Psoas muscle (tissue), 8 donors: ENCODE measurements at places on chromosomes 7 and 10.

DNA sequence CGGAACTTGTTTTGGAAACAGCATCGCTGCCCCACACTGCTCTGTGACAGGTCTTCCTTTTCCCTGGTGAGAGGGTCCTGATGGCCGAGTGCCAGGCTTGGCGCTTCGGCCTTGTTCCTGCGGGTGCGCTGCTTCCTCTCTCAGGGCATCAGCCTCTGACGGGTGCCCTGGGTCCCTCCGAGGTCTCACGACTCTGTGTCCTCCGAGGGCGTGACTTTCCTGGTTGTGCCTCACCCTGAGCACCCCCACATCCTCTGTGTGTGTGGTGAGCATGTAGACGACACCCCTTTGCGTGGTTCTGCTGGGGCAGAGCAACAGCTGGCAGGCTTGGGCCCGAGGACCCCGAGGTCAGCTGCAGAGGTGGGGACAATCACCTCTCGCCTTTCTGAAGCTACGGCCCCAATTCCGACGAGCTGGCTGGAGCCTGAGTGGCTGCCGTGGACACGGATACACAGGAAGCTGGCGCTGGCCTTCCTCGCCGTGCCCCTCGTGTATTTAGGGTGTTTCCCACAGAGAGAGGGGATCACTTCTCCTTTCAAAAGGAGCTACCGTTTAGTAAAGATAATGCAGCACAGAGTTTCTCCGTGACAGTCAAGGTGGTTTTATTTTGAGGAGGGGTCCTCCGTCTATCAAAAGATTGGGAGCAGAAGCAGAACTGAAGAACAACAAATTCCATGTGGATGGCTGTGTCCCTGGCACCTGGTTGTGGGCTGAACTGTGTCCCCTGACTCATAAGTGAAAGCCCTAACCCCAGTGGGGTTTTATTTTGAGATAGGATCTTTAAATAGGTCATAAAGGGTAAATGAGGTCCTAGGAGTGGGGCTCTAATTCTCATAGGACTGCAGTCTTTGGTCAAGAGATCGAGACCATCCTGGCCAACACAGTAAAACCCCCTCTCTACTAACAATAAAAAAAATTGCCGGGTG lies 36.2 kb upstream of the PITRM1 start:
- DNase-seq = no peak

DNA sequence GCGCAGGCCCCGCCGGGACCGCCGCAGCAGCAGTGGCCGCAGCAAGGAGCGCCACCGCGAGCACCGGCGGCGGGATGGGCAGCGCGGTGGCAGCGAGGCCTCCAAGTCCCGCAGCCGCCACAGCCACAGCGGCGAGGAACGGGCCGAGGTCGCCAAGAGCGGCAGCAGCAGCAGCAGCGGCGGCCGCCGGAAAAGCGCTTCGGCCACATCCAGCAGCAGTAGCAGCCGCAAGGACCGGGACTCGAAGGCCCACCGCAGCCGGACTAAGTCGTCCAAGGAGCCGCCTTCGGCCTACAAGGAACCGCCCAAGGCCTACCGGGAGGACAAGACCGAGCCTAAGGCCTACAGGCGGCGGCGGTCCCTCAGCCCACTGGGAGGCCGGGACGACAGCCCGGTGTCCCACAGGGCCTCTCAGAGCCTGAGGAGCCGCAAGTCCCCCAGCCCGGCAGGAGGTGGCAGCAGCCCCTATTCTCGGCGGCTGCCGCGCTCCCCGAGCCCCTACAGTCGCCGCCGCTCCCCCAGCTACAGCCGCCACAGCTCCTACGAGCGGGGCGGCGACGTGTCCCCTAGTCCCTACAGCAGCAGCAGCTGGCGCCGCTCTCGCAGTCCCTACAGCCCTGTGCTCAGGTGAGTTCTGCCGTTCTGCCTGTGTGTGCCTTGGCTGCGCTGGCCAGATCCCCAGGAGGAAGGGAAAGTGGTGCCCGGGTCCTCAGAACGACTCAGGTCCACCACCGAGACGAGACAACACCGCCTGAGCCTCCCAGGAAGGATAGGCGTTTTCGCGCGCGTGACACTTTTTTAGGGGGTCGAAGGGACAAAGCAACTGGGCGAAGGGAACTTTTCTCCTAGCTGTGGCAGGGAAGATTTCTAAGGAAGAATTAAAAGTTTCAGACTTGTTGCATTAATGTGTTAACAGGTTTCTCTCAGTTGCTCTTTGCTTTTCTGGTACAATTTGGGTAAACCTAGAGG lies 1.5 kb downstream of the CDK13 start:
- DNase-seq = peak; percentile 82

DNA sequence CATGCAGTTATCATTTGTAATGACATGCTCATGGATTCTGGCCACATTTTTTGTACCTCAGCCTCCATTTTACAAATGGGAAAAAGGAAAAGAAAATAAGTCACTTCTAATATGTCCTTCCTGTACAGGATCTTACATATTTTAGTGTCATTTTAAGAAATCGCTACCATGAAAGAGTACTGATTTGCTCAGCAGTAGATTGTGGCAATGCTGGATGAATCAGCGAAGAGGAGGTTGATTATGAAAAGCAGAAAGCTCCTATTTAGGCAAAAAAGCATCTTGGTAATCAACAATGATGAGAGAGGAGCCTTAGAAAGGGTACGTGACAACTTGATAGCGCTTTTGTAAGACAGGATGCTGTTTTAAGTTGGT lies 522.9 kb downstream of the PARD3 start:
- DNase-seq = no peak

- DNase-seq = no peak
Measured at GRCh38 chr10:17836942-17837341, 27.8 kb downstream of the MRC1 start.

DNA sequence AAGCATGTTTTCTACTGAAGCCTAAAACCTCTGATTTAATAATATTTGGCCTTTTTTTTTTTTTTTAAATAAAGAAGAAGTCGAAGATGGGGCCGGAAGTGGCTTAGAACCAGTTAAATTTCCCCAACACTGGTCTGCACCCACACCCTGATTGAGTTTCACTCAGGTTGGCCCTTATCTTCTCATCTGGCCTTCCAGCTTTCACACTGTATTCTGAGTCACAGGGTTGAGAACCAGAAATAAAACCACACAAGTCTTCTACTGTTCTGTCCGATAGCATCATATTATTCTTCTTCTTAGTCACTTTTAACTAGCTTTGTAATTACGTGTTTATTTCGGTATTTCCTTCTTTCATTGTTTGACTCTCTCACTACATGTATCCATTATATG lies 9.9 kb downstream of the ZNF365 start:
- DNase-seq = no peak

DNA sequence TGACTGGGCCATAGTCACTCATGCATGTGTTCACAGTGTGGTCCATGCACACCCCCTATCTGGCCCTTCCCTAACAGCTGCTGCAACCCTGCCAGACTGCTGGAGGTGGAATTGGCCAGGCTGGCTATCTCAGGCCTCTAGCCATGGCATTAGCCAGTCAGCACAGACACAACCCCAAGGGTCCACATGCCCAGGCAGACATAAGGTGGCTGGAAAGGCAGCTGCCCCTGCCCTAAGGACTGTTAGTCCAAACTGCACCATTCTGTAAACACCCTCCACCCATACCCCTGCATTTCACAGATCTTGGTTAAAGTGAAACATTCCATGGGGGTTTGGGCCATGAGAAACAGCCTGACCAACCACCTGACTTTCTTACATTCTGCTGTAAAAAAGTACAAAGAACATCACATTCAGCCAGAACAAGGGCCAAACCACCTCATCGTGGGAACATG lies 137.4 kb upstream of the KCNMA1 start:
- DNase-seq = no peak
